ENCODE measurements at places on chromosomes 2 and 18. TPM values are rescaled to one million over a fixed set of nuclear protein-coding genes. Genes with fewer than 3 reads are reported as not detected.

PLA2R1 gene
- 2.4 TPM for total RNA-seq

CCDC74B gene
- 6.1 TPM for total RNA-seq

UCN gene
- total RNA-seq, result 2.5 TPM

LDAH gene
- total RNA-seq, result 15.4 TPM

KCNE4 gene
- total RNA-seq, result 0.69 TPM

ATG16L1 gene
- 48.4 TPM for total RNA-seq

LIMS4 gene
- 0.74 TPM for total RNA-seq

WDCP gene
- 15.2 TPM for total RNA-seq

FAM124B gene
- not detected for total RNA-seq

ERFE gene
- total RNA-seq, result 6.7 TPM

TEX44 gene
- total RNA-seq, result not detected

RAPH1 gene
- 6.8 TPM for total RNA-seq

HOXD13 gene
- 0.29 TPM for total RNA-seq

TCF23 gene
- total RNA-seq, result not detected

MRO gene
- 0.47 TPM for total RNA-seq

CFAP65 gene
- total RNA-seq, result 0.21 TPM

All from A549 treated with GW870086 at 1 μM for 4 hours (cell line).